ENCODE measurements at places on chromosomes 13 and 19.
A peak's percentile ranks its signal among the peaks of the same experiment; 100 is the strongest.

DNA sequence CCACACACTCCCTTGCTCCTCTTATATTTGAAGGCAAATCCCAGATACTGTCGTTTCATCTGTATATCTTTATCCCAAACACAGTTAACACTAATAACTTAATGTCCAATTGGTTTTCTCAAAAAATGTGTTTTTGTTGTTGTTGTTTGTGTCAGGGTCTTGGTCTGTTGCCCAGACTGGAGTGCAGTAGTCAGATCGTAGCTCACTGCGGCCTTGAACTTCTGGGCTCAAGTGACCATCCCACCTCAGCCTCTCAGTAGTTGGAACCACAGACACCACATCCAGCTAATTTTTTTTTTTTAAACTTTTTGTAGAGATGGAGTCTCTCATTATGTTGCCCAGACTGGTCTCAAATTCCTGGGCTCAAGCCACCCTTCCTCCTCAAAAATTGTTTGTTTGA is 137.7 kb downstream of the PDS5B start:
- no peak for DNase-seq

DNA sequence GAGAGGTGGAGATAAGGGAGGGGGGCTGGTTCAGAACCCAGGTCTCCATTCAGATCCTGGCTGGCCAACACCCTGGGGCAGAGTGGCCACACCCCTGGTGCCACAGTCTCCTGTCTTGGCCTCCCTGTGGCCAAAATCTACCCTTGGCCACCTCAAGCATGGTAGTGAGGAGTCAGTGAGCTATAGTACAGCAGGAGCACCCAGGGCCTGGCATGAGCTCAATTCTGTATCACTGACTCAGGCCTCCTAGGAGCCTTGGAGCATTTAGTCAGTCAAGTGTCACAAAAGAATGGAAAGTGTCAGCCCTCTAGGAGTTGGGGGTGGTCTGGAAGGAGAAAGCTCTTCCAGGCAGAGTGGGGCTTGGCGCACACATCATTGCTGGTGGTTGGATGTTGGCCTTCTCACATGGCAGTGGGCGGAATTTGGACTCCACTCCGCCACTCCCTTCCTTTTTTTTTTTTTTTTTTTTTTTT is 6.6 kb upstream of the CD79A start:
- no peak for DNase-seq

- no peak for DNase-seq
These were observed 121.6 kb downstream of the COG6 start for GRCh38 chr13:39777021-39777420.

- DNase-seq = no peak
These were observed 10.6 kb downstream of the TFDP1 start for GRCh38 chr13:113595131-113595530.

- DNase-seq = peak; percentile 91
These were observed 5.6 kb downstream of the APC2 start for GRCh38 chr19:1455336-1456120.

DNA sequence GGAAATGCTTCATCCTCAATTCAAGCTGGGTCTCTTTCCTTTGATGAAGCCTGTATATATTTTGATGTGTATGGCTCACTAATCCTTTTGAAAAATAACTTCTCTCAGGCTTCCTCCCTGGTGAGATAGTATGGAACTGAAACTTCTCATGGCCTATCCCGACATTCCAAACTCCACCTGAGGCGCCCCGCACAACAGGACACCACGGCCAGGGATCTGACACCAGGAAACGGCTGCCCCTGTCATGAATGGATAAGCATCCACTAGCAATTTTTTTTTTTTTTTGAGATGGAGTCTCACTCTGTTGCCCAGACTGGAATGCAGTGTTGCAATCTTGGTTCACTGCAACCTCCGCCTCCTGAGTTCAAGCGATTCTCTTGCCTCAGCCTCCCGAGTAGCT is 16.4 kb downstream of the SLC7A1 start:
- DNase-seq = no peak

DNA sequence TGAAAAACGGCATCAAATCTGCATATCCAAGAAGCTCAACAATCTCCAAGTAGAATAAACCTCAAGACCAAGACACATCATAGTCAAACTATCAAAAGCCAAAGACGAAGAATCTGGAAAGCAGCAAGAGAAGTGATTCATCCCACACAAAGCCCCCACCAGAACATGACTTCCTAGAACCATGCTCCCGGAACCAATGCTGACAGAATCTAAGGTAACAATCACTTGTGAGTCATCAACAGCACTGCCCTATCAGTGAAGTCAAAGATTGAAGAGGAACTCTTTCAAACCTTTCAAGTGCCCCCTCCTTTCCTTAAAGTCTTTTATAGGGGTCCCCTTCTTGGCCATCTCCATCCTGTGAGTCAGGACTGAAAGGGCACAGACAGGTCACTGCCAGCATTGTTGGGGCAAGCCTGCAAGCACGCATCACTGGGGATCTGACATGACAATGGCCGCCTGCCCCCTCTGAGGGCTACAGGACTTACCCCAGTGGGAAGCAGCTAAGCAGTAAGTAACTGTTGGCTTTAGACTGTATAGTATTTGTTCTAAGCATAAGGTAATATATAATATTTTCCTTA is at the start of gene CCDC70:
CCDC70 (plus strand) TSS at position 247 of the 578 bp plus-strand sequence. CDS start 3,443 bp downstream, outside the sequence.
- DNase-seq = no peak

GRCh38 chr13:72973234-72973633 is 85.6 kb upstream of the KLF5 start:
- no peak for DNase-seq

- DNase-seq = no peak
These were observed 83.0 kb downstream of the USP12 start for GRCh38 chr13:27088619-27089018.

DNA sequence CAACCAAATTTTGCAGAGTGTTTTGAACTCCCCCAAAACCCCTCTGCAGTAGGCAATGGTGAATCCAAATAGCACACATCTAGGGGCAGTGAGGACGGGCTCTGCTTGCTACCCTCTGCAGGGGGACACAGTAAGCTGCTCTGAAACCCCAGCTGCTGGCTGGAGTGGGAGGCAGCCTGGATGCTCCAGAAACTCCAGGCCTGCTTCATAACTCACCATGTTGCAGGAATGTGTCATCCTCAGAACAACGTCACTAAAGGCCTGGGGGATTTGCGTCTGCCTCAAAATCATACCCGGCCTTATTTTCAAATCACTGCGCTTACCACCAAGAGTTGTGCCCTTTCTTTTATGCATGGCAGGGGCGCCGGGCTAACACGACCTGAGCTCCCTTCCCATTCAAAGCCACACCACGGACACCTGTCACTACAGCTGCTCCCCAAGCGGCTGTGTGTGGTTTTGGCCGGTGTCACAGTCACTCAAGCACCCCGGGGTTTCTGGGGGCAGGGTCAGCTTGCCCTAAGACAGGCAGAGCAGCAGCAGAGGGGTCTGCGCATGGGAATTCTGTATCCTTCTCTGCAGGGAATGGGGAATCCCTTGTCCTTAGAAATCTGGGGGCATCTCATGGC is 93.9 kb downstream of the TSHZ3 start:
- no peak for DNase-seq

GRCh38 chr19:43872547-43873336 is 45.6 kb downstream of the ZNF283 start:
- DNase-seq = no peak

GRCh38 chr19:3669082-3669946 is 31.0 kb downstream of the PIP5K1C start:
- DNase-seq = no peak

DNA sequence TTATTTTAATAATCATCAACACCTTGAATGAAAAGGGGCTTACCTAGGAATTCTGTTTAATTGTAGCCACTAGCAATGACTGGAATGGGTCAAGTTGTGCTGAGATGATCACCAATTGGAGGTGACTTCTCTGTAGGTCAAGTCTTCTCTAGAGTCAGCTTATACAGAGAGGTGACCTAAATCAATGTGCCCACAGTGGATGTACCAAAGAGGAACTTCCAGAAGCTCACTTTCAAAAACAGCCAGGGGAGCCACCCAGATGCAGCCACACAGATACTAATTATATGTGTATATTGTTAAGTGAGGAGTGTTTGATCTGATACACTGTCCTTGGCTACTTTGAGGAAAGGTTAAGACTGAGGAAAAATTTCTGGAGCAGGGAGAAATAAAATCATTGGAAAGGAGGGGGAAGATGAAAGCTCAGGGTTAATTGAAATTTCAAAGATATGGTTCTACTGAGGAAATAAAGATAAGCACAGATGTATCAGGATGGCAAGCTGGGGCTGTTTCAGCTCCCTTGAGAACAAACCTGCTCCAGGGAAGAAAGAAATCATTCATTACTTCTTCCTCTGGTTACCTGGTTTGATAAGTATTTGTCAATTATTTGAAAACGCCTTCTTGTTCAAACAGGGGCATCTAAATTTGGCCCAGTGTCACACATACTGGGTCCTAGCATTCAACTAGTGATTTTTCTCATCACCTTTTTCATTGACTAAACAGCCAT is 5.1 kb downstream of the GPR183 start:
- DNase-seq = no peak

DNA sequence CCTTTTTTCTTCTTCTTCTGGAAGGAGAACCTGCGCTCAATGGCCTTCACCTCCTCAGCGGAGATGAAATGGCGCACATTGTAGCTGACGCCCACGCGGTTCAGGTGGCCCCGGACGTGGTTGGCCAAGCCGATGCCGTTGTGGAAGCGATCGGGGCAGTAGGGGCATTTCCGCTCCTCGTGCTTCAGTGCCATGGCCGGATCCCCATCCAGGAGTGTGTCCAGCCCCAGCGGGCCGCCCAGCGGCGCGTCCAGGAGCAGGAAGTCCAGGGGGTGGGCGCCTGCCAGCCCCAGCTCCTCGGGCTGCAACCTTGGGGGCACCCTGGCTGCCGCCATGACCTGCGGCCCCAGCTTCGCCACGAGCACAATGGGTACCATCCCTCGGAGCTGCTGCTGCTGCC is 11.2 kb downstream of the WIZ start:
- no peak for DNase-seq

GRCh38 chr13:35700671-35701070 is 224.2 kb upstream of the MAB21L1 start:
- no peak for DNase-seq

DNA sequence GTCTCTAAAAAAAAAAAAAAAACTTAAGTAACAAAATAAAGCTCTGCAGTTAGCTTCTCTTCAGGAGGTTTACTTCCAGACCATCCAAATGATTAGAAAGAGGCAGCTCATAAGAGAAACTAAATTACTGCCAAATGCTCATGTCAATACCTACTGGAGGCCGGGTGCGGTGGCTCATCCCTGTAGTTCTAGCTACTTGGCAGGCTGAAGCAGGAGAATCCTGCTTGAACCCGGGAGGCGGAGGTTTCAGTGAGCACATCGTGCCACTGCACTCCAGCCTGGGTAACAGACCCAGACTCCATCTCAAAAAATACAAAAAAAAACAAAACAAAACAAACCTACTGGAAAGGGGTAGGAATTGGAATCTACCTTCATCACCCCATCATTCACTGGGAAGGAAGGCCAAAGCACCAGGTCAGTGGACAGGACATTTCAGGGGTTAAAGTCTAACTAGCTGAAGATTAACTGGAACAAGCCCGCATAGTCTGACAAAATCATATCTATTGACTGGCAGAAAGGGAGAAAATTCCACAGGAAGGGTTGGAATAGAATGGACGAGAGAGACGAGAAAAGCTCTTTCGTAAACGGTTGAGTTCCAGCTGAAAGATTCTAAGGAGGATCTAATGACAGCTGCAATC is 1.3 kb downstream of the ZFP14 start:
- DNase-seq = no peak

- no peak for DNase-seq
These were observed 17.6 kb upstream of the USP12 start for GRCh38 chr13:27189192-27189591.

DNA sequence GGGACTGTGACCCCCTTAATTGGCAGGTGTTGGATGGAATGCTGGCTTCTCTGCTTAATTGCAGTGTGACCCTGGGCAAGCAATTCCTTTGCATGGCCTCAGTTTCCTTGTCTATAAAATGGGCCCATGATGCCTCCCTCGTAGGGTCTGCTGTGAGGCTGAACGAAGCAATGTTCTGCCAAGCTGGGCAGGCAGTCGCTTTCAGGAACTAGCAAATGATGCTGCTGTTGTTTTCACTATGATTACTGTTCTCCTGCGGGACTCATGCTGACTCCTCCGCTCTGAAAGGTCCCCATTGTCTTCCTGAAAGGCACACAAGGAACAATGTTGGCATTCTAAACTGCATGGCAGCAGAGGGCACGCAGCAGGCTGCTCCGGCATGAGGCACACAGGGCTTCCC is 6.8 kb downstream of the BICRA start:
- DNase-seq = no peak

DNA sequence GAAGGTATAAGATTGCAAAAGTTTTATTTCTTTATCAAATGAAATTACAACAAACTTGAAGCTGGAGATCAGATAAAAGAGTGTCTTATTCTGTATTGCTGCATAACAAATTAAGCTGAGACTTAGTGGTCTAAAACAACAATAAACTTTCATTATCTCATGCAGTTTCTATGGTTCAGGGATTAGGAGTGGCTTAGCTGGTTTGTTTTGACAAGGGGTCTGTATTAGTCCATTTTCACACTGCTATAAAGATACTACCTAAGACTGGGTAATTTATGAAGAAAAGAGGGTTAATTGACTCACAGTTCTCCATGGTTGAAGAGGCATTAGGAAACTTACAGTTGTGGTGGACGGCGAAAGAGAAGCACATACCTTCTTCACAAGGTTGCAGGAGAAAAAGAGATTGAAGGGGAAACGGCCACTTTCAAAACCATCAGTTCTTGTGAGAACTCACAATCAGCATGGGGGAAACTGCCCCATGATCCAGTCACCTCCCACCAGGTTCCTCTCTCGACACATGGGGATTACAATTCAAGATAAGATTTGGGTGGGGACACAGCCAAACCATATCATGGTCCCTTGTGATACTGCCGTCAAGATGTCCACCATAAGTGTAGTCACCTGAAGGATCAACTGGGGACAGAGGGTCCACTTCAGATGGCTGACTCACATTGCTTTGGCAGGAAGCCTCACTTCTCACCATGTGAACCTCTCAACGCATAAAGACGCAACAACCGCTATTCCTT is 97.8 kb downstream of the RNF17 start:
- DNase-seq = no peak

DNA sequence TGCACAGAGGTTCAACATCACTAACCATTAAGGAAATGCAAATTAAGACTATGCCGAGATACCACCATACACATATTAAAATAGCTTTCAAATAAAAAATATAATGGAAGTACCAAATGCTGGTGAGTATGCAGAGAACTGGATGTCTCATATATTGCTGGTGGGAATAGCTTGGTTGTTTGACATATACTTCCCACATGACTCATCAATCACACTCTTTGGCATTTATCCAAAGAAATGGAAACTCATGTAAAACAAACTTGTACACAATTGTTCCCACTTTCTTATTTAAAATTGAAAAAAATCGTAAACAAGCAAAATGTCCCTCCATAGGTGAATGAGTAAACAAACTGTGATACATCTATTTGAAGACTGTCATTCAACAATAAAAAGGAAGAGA is 982.6 kb upstream of the ATXN8OS start:
- DNase-seq = no peak

DNA sequence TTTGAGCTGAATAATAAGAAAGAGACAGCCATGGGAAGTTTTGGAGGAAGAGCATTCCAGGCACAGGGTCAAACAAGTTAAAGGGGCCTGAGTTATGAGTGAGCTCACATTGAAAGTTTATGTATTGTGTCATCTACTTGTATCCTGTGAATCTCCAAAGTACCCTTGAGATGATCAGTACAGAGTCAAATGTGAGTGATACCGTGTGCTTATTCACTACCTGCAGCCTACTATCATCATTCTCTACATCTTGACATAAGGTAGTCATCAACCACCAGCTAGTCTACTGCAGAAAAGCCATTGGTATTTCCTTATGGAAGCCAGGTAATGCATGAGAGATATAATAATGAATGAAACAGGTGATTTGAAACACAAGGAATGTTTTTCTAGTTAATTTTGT is 3.0 kb upstream of the KCTD12 start:
- DNase-seq = no peak

GRCh38 chr19:52659013-52659412 is 20.9 kb upstream of the ZNF83 start:
- no peak for DNase-seq

Data from LoVo (cell line).